ENCODE measurements at places on chromosomes 6 and 20. TPM values are rescaled to one million over a fixed set of nuclear protein-coding genes. Genes with fewer than 3 reads are reported as not detected.

The CST2 gene
- not detected for total RNA-seq

The SLC4A11 gene
- 0.35 TPM for total RNA-seq

GRCh38 chr20:9397928-9398327 is 116.5 kb upstream of the LAMP5 start:
- no peaks in the 10 kb centered on the region for H3K4me1 ChIP-seq
- no peak overlapping the region for H3K4me3 ChIP-seq
- no peaks in the 10 kb centered on the region for H3K27me3 ChIP-seq
- DNase-seq: no peak
- H3K27ac ChIP-seq: no peak overlapping the region

DNA sequence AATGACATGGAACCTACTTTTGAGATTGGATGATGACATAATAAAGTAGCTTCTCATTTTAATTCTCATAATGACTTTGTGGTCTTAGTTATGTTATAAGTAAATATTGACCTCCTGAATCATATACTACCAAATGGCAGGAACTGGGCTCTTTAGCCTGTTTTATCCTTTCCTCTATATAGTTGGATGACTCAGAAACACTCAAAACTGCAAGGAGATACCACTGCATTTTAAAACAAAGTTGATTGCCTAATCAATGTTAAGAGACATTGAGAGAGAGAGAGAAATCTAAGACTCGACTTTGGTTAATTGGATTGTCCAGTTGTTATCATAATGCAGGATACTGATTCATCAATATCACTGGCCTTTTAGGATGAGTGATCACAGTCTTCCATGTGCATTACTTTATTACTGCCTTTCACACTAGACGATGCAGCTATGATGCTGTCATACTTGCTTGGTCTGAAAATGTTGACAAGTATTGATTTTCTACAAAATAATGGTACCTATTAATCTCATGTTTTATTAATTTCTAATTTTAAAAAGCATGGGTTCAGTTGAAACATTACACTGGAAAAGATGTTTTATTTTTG is 320.0 kb downstream of the NKAIN2 start:
- no peak for DNase-seq
- H3K27me3 ChIP-seq: no peaks in the 10 kb centered on the region
- H3K4me1 ChIP-seq: no peaks in the 10 kb centered on the region
- H3K36me3 ChIP-seq: no peaks in the 10 kb centered on the region
- H3K27ac ChIP-seq: no peak overlapping the region

- H3K36me3 ChIP-seq: no peaks in the 10 kb centered on the region
- no peaks in the 10 kb centered on the region for H3K27me3 ChIP-seq
- H3K4me3 ChIP-seq: no peak overlapping the region
- H3K27ac ChIP-seq: no peak overlapping the region
Measured at GRCh38 chr6:53189554-53189953, 40.9 kb upstream of the GCM1 start.

The FHL5 gene
- not detected for total RNA-seq

DNA sequence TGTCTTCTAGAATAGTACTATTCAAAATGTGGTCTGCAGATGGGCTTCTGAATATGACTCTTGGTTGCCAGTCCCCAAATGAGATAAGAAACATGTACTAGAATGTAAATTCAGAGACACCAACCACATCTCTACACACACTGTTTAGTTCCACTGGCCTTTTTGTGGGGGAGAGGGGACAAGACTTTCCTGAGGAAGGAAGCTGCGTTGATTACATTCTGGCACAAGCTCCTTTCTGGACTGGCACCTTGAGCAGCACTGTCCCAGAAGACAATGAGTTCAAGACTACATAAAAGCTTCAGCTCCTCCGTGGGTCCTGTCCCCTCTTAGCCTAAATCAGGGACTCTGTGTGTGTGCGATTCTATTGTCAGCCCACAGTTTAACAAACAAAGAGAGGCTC is 6.9 kb upstream of the IYD start:
- no peak overlapping the region for H3K27ac ChIP-seq
- DNase-seq: no peak
- H3K4me1 ChIP-seq: no peaks in the 10 kb centered on the region
- H3K36me3 ChIP-seq: no peaks in the 10 kb centered on the region
- no peaks in the 10 kb centered on the region for H3K27me3 ChIP-seq
- no peak overlapping the region for H3K4me3 ChIP-seq

DNA sequence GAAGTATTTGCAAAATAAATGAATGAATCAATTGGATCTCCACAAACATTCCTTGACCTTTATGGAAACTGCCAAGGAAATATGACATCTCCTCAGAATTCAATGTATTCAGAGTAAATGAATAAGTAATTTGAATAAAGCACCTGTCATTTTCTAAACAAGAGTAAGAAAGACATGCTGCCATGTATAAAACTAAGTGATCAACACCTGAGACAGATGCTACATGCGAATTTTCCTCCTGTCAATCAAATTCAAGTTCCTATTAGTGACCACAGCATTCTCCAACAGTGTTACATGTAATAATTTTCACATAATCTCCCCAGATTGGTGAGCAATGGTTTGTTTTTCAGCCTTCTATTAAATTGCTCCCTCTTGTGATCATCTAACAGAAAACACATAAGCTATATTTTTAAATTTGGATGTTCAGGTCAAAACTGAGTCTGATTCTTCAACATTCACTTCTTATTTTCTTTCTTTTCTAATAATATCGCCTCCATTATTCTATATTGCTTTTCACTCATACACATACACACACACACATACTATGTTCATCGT is 163.2 kb upstream of the RNF217 start:
- no peak overlapping the region for H3K4me3 ChIP-seq
- no peaks in the 10 kb centered on the region for H3K36me3 ChIP-seq
- DNase-seq: no peak
- no peaks in the 10 kb centered on the region for H3K4me1 ChIP-seq
- H3K27me3 ChIP-seq: no peaks in the 10 kb centered on the region
- H3K27ac ChIP-seq: no peak overlapping the region

GRCh38 chr6:25248123-25248522 is 31.1 kb upstream of the CARMIL1 start:
- H3K27ac ChIP-seq: no peak overlapping the region
- no peak for DNase-seq
- no peaks in the 10 kb centered on the region for H3K4me1 ChIP-seq
- no peak overlapping the region for H3K4me3 ChIP-seq
- H3K27me3 ChIP-seq: no peaks in the 10 kb centered on the region
- H3K36me3 ChIP-seq: no peaks in the 10 kb centered on the region

DNA sequence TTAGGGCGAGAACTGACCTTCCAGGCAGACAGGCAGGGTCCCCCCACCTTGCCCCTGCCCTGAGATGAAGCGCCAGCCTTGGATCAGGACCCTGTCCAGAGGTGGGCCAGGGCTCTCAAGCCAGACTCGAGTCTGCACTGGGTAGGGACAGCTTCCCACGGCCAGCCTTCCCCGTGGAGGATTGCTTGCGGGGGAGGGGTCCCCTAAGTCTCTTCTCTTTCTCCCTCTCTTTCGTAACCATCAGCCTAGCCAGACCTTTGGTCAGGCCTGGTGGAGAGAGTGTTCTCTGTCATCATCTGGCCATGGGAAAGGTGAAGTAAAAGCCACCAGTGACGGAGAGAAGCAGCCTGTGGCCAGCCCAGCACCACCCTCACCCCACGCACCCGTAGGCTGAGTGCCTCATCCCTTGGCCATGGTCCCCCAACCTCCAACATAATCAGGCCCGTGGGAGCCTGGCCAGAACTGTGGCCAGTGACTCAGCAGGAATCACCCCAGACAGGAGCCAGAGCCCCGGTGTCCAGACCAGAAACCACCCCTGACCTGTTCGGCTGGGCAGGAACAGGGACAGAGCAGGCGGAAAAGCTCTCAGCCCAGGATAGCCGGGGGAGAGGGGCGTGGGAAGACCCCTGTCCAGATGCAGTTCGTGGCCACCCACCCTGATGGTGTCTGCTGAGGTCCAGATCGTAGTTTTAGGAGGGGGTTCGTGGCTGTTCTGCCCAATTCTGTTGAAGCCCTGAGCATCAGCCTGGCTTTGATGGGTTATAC is 47.1 kb downstream of the SNAI1 start:
- no peaks in the 10 kb centered on the region for H3K4me1 ChIP-seq
- DNase-seq: no peak
- no peak overlapping the region for H3K4me3 ChIP-seq

The NMBR gene
- not detected for total RNA-seq

DNA sequence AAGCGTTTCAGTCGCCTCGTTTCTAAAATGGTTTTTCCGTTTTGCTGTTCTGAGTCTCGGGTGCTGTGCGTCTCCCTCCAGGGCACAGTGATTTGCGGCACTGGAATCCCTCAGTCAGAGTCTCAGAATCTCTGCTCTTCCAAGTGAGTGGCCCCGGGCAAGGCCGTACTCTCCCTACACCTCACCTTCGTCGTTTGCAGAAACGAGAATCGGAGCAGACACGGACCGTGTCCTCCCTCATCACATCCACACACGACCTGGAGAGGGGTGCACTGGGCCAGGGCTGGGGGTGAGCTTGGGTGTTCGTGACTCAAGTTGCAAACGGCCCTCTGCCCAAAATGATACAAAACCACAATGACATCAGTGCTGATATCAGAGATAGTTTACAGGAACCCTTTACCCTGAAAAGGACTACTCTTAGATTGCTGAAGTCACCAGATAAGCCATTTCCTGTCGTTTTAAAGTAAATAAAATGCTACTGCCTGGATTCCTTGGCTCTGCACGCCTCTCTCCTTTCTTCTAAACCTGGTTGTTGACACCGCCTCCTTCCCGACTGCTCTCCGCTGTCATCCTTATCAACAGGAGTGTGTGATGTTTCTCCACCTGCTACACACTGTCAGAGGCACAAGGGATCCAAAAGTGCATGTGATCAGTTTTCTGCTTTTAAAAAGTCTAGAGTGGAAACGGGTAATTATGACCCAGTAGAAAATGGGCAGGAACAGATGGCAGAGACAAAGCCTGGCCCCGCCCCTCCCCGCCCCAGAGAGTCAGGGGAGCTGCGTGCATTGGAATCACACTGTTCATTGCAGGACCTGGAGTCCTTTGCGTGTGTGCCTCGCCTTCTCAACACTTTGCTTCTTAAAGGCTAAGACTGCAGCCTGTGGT is 38.4 kb downstream of the KIF25 start:
- H3K27ac ChIP-seq: no peak overlapping the region
- no peaks in the 10 kb centered on the region for H3K36me3 ChIP-seq
- peaks cover 4% of the 10 kb centered on the region for H3K27me3 ChIP-seq
